ENCODE measurements at places on chromosomes 11 and 22.

- DNase-seq, result no peak
Observed at GRCh38 chr11:124623861-124624525, 1.3 kb downstream of the TBRG1 start.

DNA sequence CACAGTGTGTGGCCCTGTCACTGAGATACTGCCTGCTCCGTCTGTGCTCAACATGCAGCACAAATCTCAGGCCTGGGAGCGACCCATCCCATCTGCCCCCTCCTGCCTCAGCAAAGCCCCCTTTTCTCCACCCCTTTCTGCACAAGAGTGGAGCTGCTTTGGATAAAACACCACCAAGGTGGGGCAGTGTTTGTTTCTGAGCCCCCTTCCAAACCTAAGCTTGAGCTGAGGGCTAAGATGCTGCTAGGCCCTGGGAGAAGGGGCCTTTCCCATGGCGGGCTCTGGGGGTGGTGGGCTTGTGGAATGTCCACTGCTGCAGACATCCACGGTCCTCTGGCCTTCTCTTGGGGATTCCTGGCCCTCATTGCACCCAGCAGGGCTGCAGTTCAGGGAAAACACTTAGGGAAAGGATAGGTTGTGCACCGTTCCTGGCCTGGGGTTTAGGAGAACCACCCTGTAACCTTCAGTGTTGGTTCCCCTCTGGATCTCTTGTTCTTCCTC lies 594.1 kb downstream of the TBC1D22A start:
- DNase-seq, result no peak

DNA sequence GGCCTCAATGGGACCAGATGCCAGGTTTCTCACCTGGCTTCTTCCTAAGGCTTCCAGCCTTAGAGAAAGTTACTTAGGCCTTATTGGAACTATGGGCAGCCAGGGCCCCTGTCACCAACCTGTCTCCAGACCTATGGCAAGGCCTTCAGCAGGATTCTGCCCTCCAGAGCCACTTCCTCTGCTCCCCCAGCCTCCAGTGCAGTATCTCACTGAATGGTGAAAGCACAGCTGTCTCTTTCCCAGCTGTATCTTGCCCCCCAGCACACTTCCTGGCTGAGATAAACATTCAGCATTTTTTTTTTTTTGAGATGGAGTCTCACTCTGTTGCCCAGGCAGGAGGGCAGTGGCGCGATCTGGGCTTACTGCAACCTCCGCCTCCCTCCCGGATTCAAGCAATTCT lies 1.5 kb downstream of the SLC2A11 start:
- DNase-seq, result no peak

GRCh38 chr11:84581083-84581482 lies 1046.1 kb downstream of the DLG2 start:
- DNase-seq, result no peak

DNA sequence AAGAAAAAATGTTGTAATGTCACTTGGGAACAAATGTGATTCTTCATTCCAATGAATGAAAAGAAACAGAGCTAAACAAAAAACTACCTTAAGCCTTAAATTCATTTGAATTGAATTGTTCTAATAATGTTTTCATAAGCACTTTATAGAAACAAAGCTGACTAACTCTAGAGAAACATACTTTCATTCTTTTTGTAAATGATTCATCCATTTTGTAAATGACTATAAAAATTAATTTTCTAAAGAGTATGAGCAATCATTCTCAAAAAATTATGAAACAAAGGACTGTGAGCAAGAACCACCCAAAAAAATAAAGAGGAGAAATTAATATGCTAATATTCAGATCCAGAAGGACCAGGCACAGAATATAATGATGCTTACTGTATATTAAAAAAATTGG lies 986.5 kb upstream of the CHORDC1 start:
- no peak for DNase-seq

DNA sequence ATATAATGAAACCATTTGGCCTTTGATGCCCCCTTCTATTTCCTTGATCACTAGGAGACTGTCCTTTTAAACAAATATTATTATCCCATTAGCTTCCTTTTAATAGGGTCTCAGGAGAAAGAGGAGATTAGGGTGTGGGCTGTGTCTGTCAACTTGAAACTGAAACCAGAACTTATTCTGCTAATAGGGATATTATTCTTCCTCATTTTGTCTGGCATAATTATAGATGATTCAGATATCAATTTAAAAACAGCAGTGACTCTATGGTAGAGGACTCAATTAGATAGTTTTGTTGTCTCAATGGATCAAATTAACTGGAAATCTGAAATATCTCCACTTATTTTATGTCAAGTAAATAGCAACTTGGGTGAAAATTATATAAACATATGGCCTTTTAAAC lies 584.9 kb upstream of the CCDC90B start:
- DNase-seq, result no peak

GRCh38 chr22:47645450-47645914 lies 883.0 kb downstream of the TBC1D22A start:
- no peak for DNase-seq

DNA sequence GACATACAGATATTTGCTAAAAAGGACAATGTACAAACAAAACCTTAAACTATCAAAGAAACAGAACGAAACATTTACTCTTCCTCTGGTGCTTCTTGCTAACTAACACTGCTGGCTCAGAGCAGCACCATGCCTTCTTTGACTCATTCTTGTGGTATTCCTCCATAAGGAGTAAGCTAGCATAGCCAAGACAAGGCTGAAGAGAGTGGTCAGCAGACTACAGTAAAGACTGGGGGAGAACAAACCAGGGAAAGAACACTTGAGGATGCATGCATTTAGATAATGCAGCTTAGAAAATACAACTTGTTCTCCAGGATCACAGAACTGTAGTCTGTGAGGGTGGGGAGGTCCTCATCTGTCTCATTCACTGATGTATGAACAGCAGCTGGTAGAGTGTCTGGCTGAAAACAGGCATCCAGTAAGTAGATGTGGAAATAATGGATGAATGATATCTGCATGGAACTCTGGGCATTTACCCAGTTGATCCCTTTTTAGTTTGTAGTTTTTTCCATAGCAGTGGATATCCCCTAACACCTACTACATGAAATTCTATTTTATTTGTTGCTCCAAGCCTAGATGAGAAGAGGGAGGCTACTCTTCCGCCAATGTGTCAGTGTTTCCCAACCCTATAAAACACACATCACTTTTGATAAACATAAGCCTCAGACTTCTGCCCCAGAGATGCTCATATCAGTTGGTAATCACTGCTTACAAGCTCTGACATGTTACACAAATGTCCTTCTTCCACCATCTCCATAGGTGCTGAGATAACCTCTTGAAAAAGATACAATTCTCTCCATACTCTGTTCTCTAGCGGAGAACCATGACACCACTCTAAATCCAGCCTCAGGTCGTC lies 7.3 kb downstream of the SNX19 start:
- DNase-seq, result no peak

GRCh38 chr11:100683126-100683525 lies 4.0 kb upstream of the ARHGAP42 start:
- no peak for DNase-seq

GRCh38 chr11:73221996-73222395 lies 3.9 kb downstream of the P2RY2 start:
- DNase-seq, result no peak

- no peak for DNase-seq
Observed at GRCh38 chr22:17913801-17914347, 110.5 kb downstream of the MICAL3 start.

GRCh38 chr11:75246006-75246670 lies 5.6 kb downstream of the TPBGL start:
- DNase-seq, result no peak

Data from HS-27A (cell line).